ENCODE measurements at places on chromosomes 13 and 19. TPM values are rescaled to one million over a fixed set of nuclear protein-coding genes. Genes with fewer than 3 reads are reported as not detected.
A peak's percentile ranks its signal among the peaks of the same experiment; 100 is the strongest.

The DZIP1 gene
- total RNA-seq, result 3.6 TPM

The GADD45B gene
- 45.5 TPM for total RNA-seq

The CEACAM16 gene
- 0.17 TPM for total RNA-seq

The STARD13 gene
- 34.5 TPM for total RNA-seq

- no peak for DNase-seq
These were observed 51.6 kb upstream of the POMP start for GRCh38 chr13:28607187-28607955.

GRCh38 chr13:45737571-45738017, 35.5 kb downstream of the CBY2 start:
- DNase-seq, result no peak

GRCh38 chr19:5472286-5472685, 17.1 kb downstream of the ZNRF4 start:
- no peak for DNase-seq

DNA sequence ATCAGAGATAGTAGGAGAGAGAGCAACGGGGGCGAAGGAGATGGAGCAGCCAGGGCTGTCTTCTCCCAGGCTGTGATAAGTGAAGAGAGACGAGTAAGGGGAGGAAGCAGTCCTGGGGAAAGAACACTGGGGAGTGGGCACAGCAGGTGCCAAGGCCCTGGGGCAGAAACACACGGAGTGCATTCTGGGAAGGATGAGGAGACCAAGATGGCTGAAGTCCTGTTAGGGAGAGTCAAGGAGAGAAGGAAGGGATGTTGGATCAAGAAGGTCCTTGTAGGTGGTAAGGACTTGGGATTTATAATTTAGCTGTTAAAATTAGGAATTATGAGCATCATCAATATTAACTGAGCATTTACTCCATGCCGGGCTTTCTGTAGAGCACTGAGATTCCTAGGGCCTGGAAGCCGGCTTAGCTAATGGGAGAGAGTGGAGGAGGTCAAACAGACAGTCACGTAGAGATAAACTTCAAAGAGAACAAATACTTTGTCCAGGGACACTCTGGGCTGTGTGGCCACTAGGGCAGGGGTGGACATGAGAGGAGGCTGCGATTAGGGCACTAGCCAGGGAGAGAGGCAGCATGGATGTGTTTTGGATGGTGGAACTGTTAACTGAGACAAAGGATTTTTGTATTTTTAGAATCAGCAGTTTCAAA, 134.2 kb upstream of the PEG3 start:
- no peak for DNase-seq

- no peak for DNase-seq
These were observed 113.7 kb upstream of the SLITRK1 start for GRCh38 chr13:83995930-83996329.

- DNase-seq, result peak; percentile 18
These were observed 349.2 kb upstream of the ARGLU1 start for GRCh38 chr13:106917024-106917571.

DNA sequence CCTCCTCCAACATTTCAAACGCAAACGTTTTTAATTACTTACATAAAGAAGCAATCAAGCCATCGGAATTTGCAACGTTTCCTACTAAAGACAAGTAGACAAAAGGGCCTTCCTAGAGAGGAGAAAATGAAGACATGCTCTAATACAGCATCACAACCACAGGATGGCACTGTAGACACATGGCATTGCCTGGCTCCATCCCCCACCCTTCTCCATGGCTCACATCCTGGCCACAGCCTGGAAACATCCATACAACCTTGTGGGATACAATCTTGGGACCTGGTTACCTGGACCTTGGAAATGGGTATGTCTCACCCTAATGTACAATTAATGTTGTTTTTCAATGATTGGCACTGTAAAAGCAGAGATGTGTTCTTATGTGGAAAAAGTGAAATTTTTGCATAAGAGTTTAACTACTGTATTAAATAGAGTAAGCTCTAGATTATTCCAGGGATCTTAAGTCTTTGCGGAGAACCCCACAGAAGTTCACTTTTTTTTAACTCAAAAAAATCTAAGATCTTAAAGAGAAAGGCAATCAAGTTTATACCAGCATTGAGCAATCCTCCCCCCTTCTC, 21.5 kb downstream of the EBPL start:
- peak; percentile 69 for DNase-seq

Data from mucosa of descending colon (tissue), 3 donors.